ENCODE measurements at places on chromosomes 16 and 17.

DNA sequence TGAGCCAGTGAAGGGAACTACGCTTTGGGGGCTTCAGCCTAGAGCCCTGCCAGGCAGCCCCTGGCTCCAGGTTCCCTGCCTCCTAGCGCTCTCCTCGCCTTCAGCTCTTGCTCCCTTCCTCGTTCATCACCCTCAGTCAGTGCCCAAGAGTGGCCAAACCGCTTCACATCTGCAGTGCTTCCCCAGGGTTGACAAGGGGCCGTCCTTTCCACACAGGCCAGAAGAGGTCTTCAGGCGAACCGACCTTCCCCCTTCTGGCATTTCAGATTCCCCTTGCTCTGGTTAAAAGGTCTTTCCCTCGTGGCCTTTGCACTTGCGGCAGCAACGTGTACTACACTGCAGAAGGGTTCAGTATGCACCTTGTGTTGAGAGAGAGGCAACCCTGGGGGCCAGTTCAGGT, 4.1 kb downstream of the RASD1 start:
- DNase-seq = no peak

GRCh38 chr17:49471089-49471683, 23.9 kb upstream of the NGFR start:
- DNase-seq = no peak

GRCh38 chr17:66044083-66044482, 147.8 kb downstream of the CEP112 start:
- no peak for DNase-seq

GRCh38 chr17:71273441-71273840, 847.4 kb upstream of the SOX9 start:
- DNase-seq = no peak

DNA sequence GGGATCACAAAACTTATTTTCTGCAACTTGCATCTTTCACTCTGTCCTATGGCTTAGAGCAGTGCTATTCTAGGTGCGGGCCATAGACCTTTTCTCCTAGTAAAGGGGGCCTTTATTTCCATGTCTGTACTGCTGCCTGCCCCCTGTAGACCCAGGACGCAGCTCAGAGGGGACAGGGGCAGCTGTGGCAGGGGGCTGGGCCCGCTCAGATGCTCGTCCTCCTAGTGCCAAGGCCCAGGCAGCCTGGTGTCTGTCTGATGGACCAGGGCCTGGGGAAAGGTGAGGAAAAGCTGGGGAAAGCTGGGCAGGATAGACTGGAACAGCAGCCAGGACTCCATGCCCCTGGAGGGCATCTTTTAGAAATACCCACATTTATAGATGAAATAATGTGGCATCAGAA, 25.6 kb downstream of the VAC14 start:
- no peak for DNase-seq

DNA sequence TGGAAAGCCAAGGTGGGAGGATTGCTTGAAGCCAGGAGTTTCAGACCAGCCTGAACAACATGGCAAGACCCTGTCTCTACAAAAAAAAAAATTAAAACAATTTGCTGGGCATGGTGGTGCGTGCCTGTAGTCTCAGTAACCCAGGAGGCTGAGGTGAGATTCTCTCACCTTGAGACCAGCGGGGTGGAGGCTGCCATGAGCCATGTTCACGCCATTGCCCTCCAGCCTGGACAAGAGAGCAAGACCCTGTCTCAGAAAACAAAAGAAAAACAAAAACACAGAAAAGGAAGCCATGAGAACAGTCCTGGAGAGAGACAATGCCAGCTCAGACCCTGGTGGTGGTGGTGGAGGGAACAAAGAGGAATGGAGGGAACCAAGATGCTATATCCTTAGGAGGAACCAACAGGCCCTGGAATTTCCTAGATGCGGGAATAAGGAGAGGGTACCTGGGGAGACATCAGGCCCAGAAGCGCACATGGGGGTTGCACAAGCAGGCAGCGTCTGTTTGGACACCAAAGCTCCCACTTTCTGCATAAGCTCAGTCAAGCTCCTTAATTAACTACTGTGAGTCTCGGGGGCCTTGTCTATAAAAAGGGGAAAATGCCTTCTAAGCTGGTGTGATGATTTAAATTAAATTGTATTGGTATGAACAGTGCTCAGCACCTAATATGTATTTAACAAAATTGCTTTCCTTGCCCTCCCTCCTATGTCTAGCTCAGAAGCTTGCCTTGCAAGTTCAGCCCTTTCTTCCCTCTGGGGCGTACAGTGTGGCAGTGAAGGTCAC, 143.8 kb downstream of the CCT6B start:
- no peak for DNase-seq

GRCh38 chr16:74667255-74667700, 601 bp upstream of the RFWD3 start:
- peak; percentile 27 for DNase-seq

DNA sequence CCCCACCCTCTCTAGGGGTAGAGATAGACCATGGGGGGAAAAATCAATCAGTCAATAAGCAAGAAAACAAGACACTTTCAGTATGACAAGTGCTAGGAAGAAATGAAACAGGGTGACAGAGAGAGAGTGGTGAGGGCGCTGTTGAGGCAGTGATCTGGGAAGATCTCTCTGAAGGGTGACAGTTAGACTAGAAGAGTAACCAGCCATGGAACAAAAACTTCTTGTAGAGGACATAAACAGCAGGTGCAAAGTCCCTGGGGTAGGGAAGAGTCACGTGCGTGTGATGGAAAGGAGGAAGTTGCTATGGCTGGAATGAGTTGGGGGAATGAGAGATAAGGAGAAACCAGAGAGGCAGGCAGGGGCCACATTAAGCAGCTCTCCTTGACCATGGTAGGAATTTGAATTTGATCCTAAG, 16.8 kb upstream of the EMP2 start:
- DNase-seq = no peak

- DNase-seq = no peak
Observed at GRCh38 chr17:14942526-14943190, 322.5 kb downstream of the PMP22 start.

DNA sequence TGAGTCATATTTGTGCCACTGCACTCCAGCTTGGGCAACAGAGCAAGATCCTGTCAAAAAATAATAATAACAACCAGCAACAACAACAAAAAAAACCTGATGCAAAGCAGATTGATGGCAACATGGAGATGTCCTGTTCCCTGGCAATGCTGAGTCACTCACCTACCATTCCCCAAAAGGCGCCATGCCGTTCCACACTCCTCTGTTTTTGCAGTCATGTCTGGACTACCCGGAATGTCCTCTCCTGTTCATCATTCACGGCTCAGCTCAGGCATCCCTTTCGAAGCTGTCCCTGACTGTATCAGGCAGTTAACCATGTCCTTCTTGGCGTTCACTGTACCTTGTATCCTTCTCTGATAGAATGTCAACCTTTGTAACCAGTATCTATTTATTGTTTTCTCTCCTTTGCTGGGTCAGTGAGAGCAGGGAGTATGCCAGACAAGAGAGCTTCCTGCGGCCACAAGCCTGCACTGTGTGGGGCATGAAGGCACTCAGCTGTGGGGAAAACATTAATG, 147.7 kb downstream of the ABCC12 start:
- DNase-seq = no peak

- DNase-seq = no peak
Observed at GRCh38 chr16:20002936-20003335, 70.8 kb downstream of the GPR139 start.

Measured in nephron progenitor cell (in vitro differentiated cells).